NCI-H2171 (cell line): ENCODE measurements at places on chromosomes 3 and 15.

DNA sequence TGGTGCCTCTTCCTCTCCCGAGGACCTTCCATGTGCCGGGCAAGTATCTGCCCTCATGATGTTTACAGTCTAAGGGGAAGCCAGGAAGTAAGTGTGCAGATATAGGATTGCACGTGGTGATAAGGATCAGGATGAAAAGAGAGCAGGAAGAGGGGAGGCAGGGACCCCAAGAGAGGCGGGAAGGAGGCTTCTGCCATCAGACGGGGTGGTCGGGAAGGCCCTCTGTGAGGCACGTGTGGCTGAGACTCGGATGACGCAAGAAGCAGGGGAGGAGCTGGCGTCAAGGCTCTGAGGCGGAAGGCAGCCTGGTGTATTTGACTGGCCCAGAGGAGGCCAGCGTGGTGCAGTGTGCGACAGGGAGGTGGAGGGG is 762 bp upstream of the IQSEC1 start:
- DNase-seq, result no peak

GRCh38 chr3:4735243-4735642 is 242.1 kb downstream of the ITPR1 start:
- no peak for DNase-seq

GRCh38 chr3:188164248-188164687 is 10.3 kb downstream of the LPP start:
- no peak for DNase-seq

DNA sequence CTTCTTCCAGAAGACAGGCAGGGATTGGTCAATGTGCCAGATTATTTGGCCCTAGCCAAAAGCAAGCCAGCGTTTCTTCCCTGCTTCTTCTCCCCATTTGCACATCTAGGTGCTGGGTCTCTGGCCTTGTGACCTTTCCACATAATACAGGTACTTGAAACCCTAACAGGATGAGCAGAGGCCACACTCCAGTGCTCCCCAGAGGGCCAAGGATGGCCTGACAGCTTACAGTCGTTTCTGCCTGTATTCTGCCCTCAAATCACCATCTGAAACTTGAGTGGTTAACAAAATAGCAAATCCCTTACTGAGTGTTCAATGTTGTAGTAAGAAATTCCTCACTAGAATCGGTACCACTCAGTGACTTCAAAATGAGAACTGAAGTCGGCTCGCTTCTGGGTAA is 29.1 kb downstream of the MKRN2 start:
- DNase-seq, result no peak

GRCh38 chr3:170496026-170496867 is 77.6 kb downstream of the CLDN11 start:
- no peak for DNase-seq

GRCh38 chr3:117567906-117568305 is 858.3 kb downstream of the TUSC7 start:
- DNase-seq, result no peak

DNA sequence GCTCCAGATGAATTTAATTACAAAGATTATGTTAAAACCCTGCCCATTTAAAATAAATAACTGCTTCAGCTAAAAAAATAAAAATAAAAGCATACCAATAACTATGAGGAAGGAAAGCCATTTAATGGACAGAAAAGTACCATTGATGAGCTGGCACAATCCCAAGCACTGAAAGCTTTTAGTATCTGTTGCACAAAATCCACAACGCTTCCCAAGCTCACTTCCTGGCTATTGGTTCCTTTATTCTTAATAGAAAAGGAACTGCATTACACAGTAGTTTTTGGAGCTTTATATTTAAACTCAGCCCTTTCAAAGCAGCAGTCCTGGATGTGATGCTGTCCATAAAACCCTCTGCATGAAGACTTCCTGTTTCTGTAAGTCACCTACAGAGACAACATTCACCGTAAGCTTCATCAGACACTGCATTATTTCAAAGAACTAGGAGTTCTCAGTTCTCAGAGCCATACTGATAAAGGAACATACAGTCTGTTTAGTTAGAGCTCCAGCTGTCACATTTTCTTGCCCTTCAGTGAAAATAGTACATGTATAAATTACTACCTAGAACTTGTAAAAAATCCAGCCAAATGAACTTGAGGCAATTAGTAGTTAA is 81.5 kb downstream of the CSNK1G1 start:
- DNase-seq, result no peak

- DNase-seq, result no peak
These were observed 4.4 kb upstream of the IDH2 start for GRCh38 chr15:90106522-90107117.

DNA sequence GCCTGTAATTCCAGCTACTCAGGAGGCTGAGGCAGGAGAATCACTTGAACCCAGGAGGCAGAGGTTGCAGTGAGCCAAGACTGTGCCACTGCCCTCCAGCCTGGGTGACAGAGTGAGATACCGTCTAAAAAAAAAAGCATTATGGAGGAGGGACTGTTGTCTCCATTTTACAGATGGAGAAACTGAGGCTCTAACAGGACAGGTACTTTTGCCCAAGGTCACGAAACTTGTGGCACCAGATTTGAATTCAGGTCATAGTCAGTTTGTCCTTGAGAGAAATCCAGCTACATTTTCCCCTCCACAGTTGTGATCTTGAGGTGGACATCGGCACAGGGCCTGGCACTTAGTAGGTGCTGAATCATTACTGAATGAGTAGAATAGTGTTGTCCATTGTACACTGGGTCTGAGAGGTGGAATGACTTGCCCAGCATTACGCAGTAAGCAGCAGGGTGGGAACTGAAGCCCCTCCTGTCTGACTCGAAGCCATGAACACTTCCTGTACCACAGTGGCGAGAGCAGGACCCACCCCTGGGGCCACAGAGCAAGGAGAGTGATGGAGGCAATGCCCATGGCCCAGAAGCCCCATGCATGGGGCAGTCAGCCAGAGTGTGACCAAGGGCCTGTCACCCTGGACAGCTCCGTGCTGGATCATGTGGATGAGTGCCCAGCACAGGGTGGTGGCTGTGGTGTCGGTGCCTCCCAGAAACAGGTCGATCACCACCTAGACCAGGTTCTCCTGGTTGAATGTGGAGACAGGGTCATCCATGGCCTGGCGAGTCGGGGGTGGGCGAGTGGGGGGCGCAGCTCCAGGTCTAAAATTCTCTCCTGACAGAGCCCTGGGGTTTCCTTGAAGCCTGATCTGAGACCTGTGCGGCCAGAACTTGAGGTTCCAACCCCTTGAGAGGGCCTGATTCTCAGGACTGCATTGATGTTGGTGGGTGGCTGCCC is 20.4 kb upstream of the PARL start:
- no peak for DNase-seq

DNA sequence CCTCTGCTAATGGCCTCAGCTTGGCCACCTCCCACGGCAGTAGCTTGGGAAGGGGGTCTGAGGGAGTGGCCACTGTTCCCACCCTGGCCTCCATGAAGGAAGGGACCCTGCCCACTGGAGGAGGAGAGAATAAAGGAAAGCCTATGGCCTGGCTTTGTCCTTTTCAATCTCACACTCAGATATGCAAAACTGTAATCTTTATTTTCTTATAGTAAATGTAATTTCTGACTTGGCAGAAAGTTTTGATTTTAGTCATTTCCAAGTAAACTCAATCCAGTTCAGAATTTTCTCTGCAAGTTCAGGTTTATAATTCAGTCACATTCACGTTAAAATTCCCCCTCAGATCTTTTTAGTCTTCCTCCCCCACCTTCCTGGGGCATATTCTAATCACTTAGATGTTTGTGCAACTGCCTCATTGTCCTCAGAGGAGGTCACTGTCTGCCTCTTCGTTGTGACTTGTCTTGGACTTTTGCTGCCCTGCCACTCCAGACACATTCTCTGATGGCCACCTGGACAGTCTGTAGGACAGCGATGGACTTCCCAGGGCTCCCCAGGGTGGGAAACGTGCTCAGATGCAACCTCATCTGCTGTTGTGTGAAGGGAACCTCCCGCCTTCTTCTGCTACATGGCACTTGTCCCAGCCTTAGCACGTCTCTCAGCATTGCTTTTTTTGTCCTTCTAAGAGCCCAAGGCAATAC is 222.8 kb upstream of the TBL1XR1 start:
- DNase-seq, result no peak

DNA sequence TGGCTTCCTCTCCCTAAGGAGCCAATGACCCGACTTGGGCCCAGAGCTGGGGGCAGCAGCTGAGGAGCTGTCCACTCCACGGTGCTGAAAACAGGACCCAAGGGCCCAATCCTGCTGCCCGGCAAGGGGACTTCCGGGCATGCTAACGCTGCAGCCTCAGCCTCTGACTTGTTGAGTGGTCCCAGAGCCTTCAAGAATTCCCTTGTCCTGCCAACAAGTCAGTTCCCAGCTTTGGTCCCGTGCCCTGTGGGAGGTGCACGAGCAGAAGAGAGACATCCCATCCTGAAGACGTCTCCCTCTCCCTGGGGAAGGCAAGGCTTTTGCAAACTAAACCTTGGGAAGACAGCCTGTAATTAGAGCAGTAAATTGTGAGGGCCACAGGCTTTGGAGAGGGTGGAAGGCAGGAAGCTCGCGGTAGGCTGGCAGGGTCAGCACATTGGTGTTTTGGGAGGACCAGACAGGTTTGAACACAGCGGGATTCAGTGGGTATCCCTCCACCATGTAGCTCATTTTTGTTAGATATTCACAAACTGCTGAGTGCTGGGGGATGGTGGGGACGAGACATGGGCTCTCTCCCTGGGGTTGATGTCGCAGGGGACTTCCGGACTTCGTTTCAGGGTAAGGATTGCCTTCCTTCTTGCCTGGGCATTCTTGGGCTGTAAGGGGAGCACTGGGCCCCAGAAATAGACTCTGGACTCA is 29.8 kb upstream of the PRR23E start:
- DNase-seq, result no peak

- no peak for DNase-seq
These were observed 171.3 kb upstream of the GADL1 start for GRCh38 chr3:31065765-31066164.

DNA sequence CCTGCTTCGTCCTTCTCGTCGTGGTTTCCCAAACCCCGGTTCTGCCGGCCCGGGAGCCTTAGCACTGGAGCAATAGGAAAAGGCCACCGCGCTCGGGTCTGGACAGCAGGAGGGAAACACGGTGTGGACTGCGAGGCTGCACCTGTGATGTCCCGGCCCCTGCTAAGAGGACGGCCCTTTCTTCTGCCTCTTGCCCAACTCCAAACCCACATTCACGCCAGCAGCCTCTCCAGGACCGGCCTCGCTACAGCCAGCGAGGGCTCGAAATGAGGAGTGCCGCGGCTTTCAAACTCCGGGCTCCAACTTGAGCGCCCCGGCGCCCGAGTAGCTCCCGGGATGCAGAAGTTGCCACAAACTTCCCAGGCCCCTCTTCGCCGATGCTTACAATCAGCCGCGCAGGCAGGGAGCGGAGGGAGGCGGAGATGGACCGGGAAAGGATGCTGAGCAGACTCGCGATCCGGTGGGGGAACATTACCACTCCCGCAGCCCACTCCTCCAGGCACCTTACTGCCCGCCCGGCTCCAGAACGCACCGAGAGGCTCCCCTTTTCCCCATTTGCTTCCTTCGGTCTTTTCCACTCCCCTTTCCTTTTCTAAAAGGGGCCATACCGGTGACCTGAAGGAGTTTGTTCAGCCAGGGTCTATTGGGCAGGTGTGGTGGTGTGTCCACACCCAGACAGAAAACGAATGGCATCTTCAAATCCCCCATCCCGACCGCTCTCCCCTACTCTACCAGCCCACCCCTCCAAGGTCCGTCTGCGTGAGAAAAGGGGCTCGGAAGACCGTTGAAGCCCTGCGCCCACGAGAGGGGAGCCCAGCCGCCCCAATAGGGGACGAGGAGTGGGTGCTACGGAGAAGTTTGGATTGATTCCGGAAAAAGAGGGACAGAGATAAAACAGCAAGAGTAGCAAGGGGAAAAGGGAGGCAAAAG is 18.8 kb upstream of the SATB1 start:
- DNase-seq, result no peak

- DNase-seq, result no peak
These were observed 60.3 kb downstream of the HEG1 start for GRCh38 chr3:124995460-124995994.

GRCh38 chr3:48572517-48572916 is 8.9 kb upstream of the UCN2 start:
- DNase-seq, result no peak

DNA sequence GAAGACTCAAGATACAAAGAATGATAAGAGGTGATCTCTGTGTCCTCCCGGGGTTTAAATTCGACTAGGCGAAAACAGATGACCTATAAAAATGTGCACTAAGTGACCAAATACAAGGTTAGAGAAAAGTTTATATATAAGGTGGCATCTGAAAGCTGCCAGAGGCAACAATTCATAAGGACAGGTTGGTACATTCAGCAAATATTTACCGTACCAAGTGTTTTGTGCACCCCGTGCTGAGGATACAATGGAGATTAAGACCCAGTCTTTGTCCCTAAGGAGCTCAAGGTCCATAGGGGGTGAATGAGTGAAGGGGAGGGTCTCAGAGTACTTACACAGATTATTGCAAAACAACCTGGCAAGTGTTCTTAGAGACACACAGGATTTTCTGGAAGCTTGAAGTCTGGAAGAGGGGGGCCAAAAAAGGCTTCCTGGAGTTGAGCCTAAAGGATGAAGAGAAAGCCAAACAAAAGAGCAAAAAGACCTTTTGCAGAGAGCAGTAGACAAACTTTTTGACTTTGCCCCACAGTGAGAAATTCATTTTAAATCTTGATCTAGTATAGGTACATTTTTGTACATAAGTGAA is 71.4 kb upstream of the LRIG1 start:
- DNase-seq, result no peak

GRCh38 chr3:147699175-147699838 is 290.1 kb downstream of the ZIC1 start:
- DNase-seq, result no peak

GRCh38 chr3:111706527-111706926 is 111.4 kb upstream of the ZBED2 start:
- no peak for DNase-seq

- no peak for DNase-seq
These were observed 19.7 kb downstream of the FAN1 start for GRCh38 chr15:30923429-30923828.

- no peak for DNase-seq
These were observed 218.2 kb upstream of the UBE2E1 start for GRCh38 chr3:23587513-23587912.

DNA sequence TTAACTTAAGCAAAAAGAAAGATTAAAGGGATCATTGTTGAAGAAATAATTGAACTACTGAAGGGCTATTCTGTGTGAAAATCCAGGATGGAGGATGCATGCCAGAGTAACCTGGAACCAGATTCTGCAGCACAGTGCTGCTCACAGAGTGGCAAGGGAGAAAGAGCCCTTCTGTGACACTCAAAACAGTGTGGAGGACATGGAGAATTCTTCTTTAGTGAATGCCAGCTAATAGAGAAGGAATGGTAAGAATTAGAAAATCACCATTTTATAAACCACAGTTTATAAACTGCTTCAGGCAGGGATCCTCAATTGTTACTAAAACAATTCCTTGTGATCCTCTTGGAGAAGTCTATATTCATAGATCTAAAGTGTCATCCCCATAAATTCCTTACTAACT is 70.4 kb upstream of the ARHGEF26 start:
- no peak for DNase-seq

- DNase-seq, result no peak
These were observed 134.0 kb downstream of the MFSD1 start for GRCh38 chr3:158935846-158936245.

GRCh38 chr15:82900511-82901060 is 51.9 kb downstream of the HOMER2 start:
- no peak for DNase-seq

- no peak for DNase-seq
These were observed 286.1 kb upstream of the TBL1XR1 start for GRCh38 chr3:177483182-177483967.
